ENCODE measurements at places on chromosomes 4 and X.

GRCh38 chr4:74635490-74636123 lies 158.7 kb downstream of the BTC start:
- no peak for DNase-seq

- no peak for DNase-seq
Observed at GRCh38 chrX:2536141-2536540, 35.4 kb upstream of the DHRSX start.

DNA sequence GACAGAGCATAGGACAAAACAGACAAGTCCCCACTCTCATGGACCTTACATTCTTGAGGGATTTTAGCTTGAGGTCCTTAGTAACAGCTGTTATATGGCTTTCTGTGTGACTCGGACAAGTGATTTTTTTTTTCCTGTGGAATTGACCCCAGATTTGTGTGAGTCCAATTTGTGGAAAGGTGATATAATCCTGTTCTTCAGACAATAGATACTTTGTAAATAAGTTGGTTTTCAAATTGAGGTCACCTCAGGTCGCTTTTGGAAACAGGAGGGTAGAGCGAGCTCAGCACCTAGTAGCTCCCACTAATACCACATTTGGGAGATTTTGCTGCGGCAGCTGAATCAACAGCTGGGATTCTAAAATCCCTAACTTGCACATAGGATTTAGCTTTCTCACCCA lies 1008.8 kb downstream of the ADGRL3 start:
- DNase-seq, result no peak

GRCh38 chr4:42708625-42709024 lies 51.7 kb upstream of the ATP8A1 start:
- no peak for DNase-seq

DNA sequence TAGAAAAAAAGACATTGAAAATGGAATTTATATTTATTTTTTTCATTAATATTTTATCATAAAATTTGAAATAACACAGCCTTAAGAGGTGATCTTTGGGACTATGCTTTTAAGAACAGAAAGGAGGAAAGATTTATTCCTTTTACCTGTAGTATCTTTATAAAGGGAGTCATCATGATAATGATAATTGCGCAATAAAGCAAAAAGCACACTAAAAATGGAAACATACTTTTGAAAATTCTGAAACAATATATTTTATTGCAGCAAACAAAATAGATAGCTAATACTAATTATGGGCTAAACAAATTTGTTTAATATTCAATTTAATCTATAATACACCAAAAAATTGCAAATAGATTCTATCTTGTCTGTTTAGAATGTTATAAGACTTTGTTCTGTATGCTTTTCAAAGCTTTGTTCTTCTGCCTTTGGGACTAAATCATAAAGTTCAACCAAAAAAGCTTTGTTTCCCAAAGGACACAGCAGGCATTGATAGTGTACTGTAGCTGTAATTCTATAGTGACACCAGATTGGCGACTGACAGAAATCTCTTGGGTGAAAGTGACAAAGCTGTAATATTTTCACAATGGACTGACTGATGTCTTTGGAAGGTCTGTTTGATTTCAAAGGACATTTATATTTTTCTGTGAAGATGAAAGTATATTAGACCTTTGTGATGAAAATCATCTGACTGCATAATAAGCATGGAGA lies 2156.6 kb upstream of the TENM3 start:
- DNase-seq, result no peak

- DNase-seq, result no peak
Observed at GRCh38 chrX:2958199-2958598, 29.1 kb upstream of the ARSD start.

GRCh38 chr4:88599714-88600113 lies 7.4 kb downstream of the HERC3 start:
- no peak for DNase-seq

DNA sequence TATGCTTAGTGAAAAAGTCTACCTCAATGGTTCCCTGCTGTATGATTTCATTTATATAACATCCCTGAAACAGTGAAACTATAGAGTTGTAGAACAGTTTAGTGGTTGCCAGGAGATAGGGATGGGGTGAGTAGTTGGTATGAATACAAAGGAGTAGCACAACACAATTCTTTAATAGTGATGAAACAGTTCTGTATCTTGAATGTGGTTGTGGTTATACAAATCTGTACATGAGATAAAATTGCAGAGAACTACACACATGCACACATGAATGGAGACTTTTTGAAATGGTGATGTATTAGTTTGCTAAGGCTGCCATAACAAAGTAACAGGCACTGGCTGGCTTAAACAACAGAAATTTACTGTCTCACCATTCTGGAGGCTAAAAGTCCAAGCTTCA lies 677.1 kb downstream of the ADGRL3 start:
- DNase-seq, result no peak

DNA sequence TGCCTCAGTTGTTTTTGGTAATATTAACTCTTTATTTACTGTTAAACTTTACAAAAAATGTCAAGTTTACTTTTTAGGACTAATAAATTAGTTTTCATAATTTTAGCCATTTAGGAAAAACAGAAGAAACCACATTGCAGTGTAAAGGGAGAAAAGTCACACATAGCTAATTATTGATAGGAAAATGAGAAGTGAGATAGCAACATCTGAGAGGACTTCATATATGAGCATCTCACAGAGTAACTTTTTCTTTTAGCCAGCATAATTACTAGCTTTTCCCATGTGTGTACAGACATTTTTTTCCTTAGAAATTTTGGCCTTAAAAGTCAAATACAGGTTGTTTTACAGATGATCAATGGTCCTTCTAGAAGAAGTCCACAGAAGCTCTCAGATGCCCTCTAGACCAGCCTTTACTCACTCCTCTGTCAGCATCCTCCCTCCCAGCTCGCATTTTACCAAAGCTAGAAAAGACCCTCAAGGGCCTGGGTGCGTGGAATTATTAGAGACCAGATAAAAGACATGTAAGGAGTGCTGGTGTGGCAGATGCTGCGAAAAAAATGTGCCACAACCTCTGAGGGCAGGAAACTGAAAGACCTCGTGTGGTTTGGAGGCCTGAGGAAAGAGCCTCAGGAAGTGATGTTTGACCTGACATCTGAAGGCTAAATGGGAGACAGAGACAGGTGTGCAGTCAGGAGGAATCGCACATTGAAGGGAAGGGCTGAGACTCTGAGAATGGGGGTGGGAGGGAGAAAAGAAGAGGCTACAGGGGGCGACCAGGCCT lies 156.9 kb downstream of the CBR4 start:
- DNase-seq, result no peak

DNA sequence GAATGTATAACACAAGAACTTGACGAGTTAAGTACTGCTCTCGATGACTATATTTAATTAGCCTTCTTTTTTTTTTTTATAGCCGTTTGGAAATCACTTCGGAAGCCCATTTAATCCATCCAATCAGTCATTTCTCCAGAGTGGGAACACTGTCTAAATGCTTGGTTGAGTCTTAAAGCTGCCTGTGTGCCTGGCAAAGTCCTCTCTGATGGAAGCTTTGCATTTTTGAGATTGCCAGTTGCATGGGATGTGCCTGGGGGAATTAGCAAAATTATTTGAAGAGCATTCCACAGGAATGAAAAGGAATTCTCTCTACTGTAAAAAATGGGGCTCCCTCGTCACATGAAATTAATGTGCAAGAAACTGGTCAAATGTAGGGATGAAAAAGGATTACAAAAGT lies 398.8 kb upstream of the RPS6KA3 start:
- DNase-seq, result no peak

GRCh38 chr4:32768664-32769389 lies 2048.7 kb downstream of the PCDH7 start:
- DNase-seq, result no peak

DNA sequence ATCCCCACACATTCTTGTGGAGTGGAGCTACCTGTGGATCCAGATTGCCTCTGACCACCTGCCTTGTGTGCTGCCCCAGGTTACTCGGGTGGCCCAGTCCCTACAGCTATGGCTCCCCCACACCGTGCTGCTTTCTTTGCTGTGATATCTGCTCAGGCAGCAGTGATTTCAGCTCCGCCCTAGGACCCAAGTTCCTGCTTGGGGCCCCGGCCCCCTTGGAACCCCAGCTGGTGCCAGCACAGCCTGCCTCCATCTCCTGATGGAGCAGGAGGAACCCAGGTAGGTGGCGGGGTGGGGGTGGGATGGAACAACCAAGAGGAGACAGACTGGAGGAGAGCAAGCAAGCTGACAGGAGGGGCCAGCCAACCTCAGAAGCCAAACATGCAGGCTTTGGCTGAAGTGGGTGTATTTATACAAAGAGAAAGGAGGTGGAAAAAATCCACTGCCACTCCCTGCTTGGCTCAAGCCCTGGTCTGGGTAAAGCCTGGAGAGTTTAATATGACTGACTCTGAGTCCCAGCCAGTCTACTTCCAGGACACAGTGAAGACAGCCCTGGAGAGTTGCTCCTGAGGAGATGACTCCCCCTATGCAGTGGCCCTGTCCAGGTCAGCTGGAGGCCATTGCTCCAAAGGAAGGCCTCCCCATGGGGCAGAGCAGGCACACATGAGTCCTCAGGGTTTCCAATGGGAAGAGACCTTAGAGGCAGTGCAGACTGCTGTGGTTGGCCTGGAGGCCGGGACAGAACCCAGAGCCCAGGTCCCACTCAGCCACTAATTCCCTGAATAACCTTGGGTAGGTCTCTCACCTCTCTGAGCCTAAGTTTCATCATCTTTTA lies 197.1 kb upstream of the MAMLD1 start:
- no peak for DNase-seq

DNA sequence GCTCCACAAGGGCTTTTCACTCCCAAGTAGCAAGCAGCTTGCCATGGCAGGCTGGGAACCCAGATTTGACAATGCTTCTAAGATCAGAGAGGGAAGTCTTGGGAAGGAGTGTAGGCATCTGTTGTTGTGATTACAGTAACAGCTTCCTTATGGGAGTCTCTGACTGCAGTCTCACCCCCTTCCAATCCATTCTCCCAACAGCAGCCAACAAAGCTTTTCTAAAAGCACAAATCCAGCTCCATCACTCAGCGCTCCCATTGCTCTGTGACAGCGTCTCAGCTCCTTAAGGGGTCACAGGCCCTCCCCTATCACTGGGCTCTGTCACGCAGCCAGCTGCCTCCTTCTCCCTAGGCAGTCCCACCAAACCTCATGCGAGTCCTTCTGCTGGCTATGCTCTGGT lies 7.1 kb downstream of the IGFBP7 start:
- DNase-seq, result no peak

DNA sequence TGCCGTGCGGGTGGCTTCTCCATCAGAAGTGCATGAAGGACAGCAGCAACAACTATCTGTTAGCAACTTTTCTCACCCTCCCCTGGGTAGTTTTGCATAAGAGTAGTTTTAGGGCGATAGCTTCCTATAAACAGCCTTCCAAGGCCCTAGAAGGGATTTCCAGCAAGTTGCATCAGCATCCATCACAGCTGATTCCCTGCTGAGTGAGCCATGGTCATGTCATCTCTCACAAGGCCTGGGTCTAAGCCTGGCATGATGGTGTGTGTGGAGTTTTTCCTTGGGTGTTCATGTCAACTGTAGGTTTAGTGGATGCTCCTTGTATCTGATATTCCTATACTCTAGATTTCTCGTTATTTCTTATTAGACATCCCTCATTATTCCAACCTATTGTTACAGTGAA lies 2324.7 kb upstream of the AGA start:
- no peak for DNase-seq

DNA sequence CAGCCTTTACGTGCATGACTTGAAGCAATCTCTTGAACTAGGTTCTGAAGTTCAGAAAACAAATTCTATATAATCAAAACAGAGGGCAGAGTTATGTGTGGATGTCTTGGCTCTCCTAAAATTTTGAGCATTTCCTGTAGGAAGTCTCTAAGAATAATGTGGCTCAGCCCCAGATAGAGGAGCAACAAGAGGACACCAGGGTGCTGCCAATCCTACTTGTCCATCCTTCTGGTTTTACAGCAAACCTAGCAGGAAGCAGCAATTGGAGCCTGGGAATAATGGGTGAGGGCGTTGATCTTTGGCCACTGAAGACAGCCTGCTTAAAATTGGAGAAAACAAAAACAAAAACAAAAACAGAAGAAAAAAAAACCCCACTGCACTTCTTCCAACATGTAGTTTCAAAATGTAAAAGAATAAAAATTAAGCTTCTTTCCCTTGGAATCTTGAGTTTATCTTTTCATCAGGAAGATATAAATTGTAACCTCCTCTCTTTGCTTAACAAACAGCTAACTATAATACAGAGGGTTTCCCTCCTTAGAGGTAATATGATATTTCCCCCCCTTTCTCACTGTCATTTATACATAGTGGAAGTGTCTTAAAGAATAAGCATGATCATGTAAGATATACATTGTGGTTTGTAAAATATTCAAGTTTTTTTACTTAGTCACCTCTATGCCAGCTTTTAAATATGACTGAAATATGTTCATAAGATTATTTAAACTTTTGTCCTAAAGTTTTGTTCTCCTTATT lies 130.6 kb downstream of the FBXO8 start:
- no peak for DNase-seq

- no peak for DNase-seq
Observed at GRCh38 chr4:14857475-14857874, 144.8 kb upstream of the CPEB2 start.

GRCh38 chrX:48715876-48716502 lies 19.5 kb downstream of the SUV39H1 start:
- no peak for DNase-seq

- no peak for DNase-seq
Observed at GRCh38 chr4:113699772-113700171, 61.8 kb downstream of the CAMK2D start.

DNA sequence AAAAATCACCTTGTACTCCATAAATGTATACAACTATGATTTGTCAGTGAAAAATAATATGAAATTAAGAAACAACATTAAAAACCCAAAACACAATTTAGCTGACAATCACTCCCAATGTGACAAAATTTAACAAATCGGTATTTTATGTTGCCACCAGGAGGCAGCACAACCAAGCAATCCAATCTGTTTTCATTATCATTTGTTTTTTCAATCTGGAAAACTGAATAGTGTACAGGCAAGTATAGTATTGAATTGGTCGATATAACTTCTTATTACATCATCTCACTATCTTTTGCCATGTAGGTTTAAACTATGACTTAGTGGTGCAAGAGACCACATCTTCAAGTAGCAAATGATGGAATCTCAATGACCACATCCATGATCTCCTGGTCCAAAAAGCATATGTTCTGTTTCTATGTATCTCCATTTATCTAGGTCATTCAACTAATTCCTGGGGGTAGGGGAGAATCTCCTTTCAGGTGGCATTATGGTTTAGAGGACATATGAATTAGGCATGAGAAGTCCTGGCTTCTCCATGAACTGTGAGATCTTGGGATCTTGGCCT lies 112.9 kb upstream of the AGA start:
- DNase-seq, result no peak

DNA sequence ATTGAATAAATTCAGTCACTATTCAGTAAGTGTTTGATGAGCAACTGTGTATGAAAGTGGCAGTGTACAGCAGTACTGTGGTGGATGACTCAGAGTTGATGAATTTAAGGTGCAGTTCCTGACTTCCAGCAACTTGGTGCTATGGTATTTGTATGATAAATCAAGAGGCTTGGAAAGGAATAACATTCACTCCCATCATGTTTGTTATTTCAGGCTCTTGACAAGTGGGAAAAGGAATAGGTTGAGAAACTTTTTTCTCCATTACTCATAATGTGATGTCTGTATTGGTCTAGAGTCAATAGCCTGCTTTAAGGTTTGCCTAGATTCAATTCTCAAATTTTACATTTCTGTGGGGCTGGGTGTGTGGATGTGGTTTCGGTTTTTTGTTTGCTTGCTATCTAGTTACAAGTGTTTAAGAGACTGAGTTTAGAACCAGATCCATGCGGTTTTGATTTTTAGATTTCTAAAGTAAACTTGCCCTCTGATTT lies 35.1 kb upstream of the CYP2U1 start:
- DNase-seq, result no peak
